ENCODE measurements at places on chromosomes 4 and X. TPM values are rescaled to one million over a fixed set of nuclear protein-coding genes. Genes with fewer than 3 reads are reported as not detected.

DNA sequence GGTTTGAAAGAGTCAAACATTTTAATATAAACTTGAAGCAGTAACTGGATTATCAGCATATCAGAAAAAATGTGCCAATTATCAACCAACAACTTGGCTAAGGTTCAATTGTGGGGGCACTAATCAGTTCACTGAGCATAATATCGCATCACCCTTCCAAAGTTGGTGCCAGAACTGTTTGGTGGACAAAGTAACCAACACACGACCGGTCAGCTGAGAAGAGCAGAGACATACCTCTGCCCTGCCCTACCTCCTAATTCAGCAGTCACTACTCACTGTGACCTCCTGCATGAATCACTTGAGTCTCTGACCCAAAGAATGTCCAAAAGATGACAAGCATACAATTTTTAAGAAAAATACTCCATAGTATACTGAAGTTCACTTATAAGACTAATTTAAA, 53.2 kb downstream of the TSPAN5 start:
- no peak for DNase-seq
- no peak overlapping the region for H3K27ac ChIP-seq
- H3K27me3 ChIP-seq, result peaks cover 2% of the 10 kb centered on the region
- peaks cover 35% of the 10 kb centered on the region for H3K4me1 ChIP-seq
- H3K4me3 ChIP-seq, result no peak overlapping the region
- peaks cover 16% of the 10 kb centered on the region for H3K36me3 ChIP-seq

DNA sequence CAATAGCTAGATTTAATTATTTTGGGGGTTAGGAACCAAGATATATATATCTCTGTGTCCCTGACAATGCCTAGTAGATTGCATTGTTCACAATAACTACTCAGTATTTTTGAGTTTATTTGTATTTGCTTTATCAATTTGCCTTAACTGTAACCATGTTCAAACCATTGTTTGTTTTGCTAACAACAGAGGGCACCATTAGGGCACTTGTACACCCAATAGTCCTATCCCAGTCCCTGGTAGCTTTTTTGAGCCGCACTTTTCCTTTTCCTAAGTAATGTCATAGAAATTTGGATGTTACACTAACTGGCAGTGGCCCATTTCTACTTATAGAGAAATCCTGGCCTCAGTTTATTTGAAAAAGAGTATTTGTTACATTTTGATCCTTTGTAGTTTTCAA, 575 bp upstream of the KLHL5 start:
- no peak for DNase-seq
- H3K36me3 ChIP-seq, result no peaks in the 10 kb centered on the region
- no peaks in the 10 kb centered on the region for H3K27me3 ChIP-seq
- H3K27ac ChIP-seq, result no peak overlapping the region
- peaks cover 2% of the 10 kb centered on the region for H3K4me1 ChIP-seq

GRCh38 chrX:11954176-11954575, 184.1 kb upstream of the FRMPD4 start:
- DNase-seq, result no peak
- H3K4me1 ChIP-seq, result no peaks in the 10 kb centered on the region
- H3K4me3 ChIP-seq, result no peak overlapping the region

DNA sequence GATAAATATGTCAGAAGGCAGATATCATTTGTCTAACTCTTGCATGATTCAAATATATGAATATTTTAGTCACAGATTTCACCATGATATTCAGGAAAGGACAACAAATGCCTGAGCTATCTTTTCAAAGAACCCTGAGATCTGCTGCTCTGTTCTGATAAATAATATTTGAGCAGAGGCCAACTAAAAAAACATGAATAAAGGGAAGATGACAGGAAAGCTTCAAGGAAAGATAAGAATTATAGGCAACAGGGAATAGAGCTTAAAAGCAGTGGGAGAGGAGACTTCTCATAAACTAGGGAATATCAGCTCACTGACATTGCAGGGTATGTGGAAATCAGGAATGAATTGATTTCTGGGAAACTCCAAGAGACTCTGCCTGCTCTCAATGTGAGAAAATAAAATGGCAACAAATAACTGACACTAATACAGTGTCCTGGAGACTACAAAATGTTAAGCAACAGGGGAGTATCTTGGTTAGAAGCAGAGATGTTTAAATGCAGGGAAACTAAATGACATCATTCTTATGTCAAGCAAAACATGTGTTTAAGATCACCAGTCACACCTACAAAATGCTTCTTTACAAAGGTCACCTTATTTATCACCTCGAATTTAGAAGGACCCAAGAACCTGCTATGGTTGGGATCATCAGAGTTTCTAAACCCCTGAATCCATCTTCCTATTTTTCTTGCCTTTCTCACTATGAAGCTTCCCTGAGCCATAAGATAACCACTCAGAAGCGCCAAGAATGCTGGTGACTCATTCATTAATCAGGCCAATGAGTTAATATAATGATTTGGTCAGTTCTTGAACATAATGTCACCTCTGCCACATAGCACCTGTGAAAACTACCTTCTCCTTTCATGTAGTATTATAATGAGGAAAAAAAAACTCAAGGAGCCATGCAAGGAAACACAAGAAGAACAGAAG, 78.1 kb downstream of the NDST3 start:
- H3K27me3 ChIP-seq, result no peaks in the 10 kb centered on the region
- no peak overlapping the region for H3K27ac ChIP-seq
- no peaks in the 10 kb centered on the region for H3K4me1 ChIP-seq
- DNase-seq, result no peak

- no peak overlapping the region for H3K27ac ChIP-seq
- no peaks in the 10 kb centered on the region for H3K36me3 ChIP-seq
- DNase-seq, result no peak
- H3K4me3 ChIP-seq, result no peak overlapping the region
- H3K27me3 ChIP-seq, result no peaks in the 10 kb centered on the region
- H3K4me1 ChIP-seq, result no peaks in the 10 kb centered on the region
Measured at GRCh38 chrX:20727447-20727846, 460.7 kb upstream of the RPS6KA3 start.

GRCh38 chr4:42871671-42872290, 20.7 kb upstream of the GRXCR1 start:
- no peak for DNase-seq
- no peaks in the 10 kb centered on the region for H3K36me3 ChIP-seq
- peak overlapping the region; percentile 31 for H3K27ac ChIP-seq
- H3K4me1 ChIP-seq, result peaks cover 36% of the 10 kb centered on the region

DNA sequence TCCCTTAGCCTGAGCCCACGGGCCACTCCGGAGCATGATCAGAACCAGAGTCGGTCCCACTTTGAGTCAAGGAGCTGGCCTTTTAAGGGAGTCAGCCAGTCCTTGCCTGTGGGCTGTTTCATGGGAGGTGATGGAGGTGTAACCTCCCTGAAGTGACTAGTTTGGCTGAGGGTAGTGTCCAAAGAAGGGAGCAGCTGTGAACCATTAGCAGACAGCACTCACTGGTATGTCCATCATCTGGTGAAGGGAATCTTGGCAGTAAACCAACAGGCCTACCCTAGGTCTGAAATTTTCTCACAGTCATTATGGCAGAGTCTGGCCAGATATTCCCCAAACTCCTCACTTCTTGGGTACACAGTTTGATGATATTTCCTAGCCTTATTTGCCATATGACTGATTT, 12.3 kb upstream of the REPS2 start:
- no peaks in the 10 kb centered on the region for H3K36me3 ChIP-seq
- peaks cover 11% of the 10 kb centered on the region for H3K4me1 ChIP-seq
- no peak overlapping the region for H3K27ac ChIP-seq
- DNase-seq, result no peak
- H3K27me3 ChIP-seq, result peaks cover 4% of the 10 kb centered on the region

GRCh38 chrX:56793112-56793430, 64.0 kb downstream of the NBDY start:
- H3K4me1 ChIP-seq, result no peaks in the 10 kb centered on the region
- no peak overlapping the region for H3K27ac ChIP-seq
- peaks cover 6% of the 10 kb centered on the region for H3K36me3 ChIP-seq
- DNase-seq, result no peak

- H3K4me3 ChIP-seq, result no peak overlapping the region
- no peaks in the 10 kb centered on the region for H3K36me3 ChIP-seq
Measured at GRCh38 chr4:3190549-3190948, 58.4 kb upstream of the MSANTD1 start.

DNA sequence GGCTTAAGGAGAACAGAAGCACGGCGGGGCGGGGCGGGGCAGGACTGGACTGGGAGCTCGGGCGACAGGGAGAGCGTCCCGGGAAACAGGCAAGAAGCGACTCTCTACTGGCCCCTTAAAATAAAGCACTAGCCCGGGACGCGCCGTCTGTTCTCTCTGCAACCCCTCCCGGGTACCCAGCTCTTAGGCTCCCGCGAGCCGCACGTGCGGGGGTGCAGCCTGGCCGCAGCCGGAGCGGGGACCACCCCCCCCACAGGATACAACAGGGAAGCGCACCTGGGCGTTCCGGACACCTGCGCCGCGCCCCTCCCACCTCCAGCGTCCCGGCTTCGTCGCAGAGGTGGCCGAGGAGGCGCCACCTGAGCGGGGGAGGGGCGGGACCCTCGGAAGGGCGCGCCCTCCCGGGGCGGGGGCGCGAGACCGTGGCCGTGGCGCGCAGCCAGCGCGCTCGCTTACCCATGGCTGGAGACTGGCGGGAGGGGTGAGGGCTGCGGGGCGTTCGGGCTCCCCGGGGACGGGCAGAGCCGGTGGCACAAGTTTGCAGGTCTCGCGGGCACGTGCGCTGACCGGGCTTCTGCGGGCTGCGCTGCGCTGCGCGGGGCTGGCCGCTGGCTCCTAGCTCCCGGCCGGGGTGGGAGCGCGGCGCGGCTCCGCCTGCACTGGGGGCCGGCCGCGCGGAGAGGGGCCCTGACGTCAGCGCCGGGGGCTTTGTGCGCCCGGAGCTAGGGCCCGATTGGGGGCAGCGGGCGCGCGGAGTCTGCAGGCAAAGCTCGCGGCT, 91.5 kb downstream of the GEMIN8 start:
- peak overlapping the region; percentile 91 for H3K4me3 ChIP-seq
- peaks cover 4% of the 10 kb centered on the region for H3K27me3 ChIP-seq

GRCh38 chr4:33193109-33193508, 2472.9 kb downstream of the PCDH7 start:
- DNase-seq, result no peak
- H3K4me1 ChIP-seq, result no peaks in the 10 kb centered on the region
- H3K27me3 ChIP-seq, result no peaks in the 10 kb centered on the region
- H3K36me3 ChIP-seq, result no peaks in the 10 kb centered on the region
- H3K27ac ChIP-seq, result no peak overlapping the region
- H3K4me3 ChIP-seq, result no peak overlapping the region

DNA sequence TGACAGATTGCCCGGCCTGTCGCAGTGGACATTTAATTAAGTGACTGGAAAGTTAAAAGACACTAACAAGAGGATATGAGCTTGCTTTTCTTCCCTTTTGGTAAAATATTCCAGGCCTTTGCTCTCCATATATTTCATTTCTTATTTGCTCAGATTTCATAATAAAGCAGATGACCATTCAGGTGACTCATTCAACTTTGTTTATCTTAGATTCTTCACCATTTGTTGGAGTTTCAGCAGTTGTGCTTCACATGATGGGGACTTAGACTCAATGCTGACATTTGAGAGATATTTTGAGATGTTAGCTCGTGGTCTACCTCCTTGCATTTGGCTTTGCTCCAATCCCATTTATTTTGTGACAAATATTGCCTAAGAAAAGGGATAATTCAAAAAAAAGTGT, 312.2 kb downstream of the ARHGAP24 start:
- H3K27me3 ChIP-seq, result no peaks in the 10 kb centered on the region
- DNase-seq, result no peak
- H3K27ac ChIP-seq, result no peak overlapping the region
- H3K36me3 ChIP-seq, result no peaks in the 10 kb centered on the region
- H3K4me3 ChIP-seq, result no peak overlapping the region

GRCh38 chrX:127466211-127466610, 586.0 kb downstream of the ACTRT1 start:
- no peaks in the 10 kb centered on the region for H3K4me1 ChIP-seq
- H3K27ac ChIP-seq, result no peak overlapping the region
- H3K4me3 ChIP-seq, result no peak overlapping the region
- no peak for DNase-seq
- H3K36me3 ChIP-seq, result no peaks in the 10 kb centered on the region
- H3K27me3 ChIP-seq, result no peaks in the 10 kb centered on the region

Gene MAGEA3
- total RNA-seq, result not detected

Gene HERC6
- 0.22 TPM for total RNA-seq

Gene RAI2
- 1.4 TPM for total RNA-seq

Gene PPM1K
- 19.0 TPM for total RNA-seq

Gene SYTL4
- 0.25 TPM for total RNA-seq

Gene FAM241A
- total RNA-seq, result 1.2 TPM

Gene GPR78
- 0.17 TPM for total RNA-seq

Gene PABPC1L2A
- 1.5 TPM for total RNA-seq

All from glutamatergic neuron (in vitro differentiated cells).